ENCODE measurements at places on chromosomes 2 and 18. TPM values are rescaled to one million over a fixed set of nuclear protein-coding genes. Genes with fewer than 3 reads are reported as not detected.

DNA sequence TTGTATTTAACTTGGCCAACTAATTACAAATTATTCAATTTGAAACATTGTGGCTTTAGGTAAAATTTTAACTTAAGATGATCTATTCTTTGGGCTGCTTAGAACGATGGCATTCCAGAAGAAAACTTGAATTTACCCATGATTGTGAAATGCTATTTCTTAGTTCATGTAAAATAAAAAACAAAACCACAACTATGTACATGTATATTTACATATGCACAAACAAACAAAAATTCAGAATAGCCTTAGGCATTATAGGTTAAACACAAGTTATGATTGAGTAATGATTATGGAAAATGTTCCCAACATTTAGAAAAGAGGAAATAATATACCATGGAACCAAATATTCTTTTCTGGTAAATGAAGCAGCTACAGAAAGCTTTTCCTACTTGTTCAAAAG, 3.5 kb upstream of the SMCHD1 start:
- no peak for DNase-seq
- H3K27me3 ChIP-seq: peaks cover 1% of the 10 kb centered on the region
- H3K27ac ChIP-seq: no peak overlapping the region
- H3K4me3 ChIP-seq: no peak overlapping the region
- peaks cover 13% of the 10 kb centered on the region for H3K4me1 ChIP-seq

DNA sequence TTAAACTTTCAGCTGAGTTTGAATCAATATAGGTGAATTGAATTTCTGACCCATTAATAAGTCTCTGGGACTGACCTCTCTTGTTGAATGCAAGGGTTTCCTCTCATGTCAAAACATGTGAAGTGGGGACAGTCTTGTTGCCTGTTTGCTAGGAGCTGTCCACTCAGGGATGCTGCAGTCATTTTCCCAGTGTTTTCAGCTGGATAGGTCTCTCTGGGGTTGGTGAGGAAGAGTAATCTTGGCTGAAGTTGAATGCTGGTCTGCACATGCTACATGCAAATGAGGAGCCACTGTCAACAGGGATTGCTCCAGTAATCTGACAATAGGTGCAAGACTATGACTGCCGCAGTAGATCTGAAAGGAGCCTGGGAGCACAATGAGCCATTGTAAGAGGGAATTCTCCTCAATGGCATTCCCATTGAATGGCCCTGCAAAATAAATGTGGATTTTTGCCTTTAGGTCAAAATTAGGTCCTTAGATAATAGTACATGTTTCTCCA, 34.1 kb upstream of the IL1RL1 start:
- peak overlapping the region; percentile 50 for H3K27ac ChIP-seq
- no peak for DNase-seq
- H3K4me3 ChIP-seq: no peak overlapping the region

- no peaks in the 10 kb centered on the region for H3K36me3 ChIP-seq
- peaks cover 72% of the 10 kb centered on the region for H3K4me1 ChIP-seq
- no peak for DNase-seq
These were observed 102.4 kb upstream of the MGAT4A start for GRCh38 chr2:98833172-98833916.

- peak overlapping the region; percentile 78 for H3K27ac ChIP-seq
- peak overlapping the region; percentile 86 for H3K4me3 ChIP-seq
- DNase-seq: peak; percentile 66
These were observed 705 bp upstream of the TEX261 start for GRCh38 chr2:70995426-70995729.

ANKRD30B gene
- not detected for total RNA-seq

GRCh38 chr2:15840148-15840547, 100.2 kb upstream of the MYCN start:
- no peaks in the 10 kb centered on the region for H3K36me3 ChIP-seq
- H3K4me1 ChIP-seq: no peaks in the 10 kb centered on the region
- no peak overlapping the region for H3K27ac ChIP-seq
- no peak overlapping the region for H3K4me3 ChIP-seq

DNA sequence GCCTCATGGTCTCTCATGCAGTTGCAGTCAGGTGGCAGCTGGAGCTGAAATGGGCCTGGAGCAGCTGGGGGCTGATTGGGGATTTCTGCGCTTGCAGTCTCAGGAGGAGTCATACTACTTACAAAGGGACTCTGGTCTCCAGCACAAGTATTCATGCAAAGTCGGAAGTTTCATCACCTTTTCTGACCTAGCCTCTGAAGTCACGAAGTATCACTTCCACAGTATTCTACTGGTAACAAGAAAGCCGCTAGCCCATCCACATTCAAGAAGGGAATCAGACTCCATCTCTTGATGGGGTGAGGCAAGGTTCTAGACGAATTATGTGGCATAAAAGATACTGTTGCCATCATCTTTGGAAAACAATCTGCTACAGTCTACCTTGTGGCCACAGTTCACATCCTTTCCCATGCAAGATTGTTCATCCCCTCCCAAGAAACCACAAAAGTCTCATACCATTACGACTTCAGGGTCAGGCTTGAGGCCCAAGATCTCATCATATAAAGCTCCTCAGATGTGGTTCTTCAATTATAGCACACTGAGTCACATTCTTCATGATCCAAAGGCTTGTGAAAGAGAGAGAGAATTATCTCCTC, 95.3 kb downstream of the SMC6 start:
- no peak for DNase-seq
- H3K36me3 ChIP-seq: peaks cover 8% of the 10 kb centered on the region
- H3K27me3 ChIP-seq: no peaks in the 10 kb centered on the region
- peaks cover 19% of the 10 kb centered on the region for H3K4me1 ChIP-seq
- H3K27ac ChIP-seq: no peak overlapping the region
- H3K4me3 ChIP-seq: no peak overlapping the region

DNA sequence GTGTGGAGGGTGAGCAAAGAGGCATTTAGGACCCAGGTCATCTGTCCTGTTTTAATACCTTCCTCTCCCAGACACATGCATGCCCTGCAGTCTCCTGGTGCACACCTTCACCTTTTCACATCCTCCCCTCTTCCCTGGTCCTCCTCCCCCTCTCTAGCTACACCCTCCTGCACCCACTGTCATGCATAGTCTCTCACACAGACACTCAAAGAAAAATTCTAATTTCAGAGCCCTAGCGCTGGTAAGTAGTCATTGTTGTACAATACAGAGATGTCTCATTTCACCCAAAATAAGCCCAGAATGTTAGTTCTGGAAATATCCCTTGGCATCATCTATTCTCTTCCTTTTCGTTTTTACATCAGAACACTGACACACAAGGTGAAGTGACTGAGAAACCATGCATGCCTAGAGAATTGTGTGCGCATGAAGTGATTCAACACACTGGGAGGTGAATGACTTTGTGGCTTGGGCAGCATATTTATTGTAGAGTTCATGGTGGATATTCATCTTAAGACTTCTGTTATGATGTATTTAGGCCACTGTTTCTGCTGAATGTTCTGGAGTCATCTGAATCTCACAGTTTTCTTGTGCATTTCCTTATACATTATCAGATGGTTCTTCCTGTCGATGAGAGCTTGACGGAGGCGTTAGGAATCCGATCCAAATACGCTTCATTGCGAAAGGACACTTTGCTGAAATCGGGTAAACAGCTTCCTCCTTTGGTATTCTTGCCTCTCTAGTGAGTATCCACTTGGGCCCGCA, 69.9 kb downstream of the COA5 start:
- H3K36me3 ChIP-seq: peaks cover 75% of the 10 kb centered on the region
- H3K4me1 ChIP-seq: peaks cover 8% of the 10 kb centered on the region
- no peak overlapping the region for H3K4me3 ChIP-seq
- DNase-seq: no peak
- H3K27me3 ChIP-seq: no peaks in the 10 kb centered on the region
- peak overlapping the region; percentile 23 for H3K27ac ChIP-seq

DNA sequence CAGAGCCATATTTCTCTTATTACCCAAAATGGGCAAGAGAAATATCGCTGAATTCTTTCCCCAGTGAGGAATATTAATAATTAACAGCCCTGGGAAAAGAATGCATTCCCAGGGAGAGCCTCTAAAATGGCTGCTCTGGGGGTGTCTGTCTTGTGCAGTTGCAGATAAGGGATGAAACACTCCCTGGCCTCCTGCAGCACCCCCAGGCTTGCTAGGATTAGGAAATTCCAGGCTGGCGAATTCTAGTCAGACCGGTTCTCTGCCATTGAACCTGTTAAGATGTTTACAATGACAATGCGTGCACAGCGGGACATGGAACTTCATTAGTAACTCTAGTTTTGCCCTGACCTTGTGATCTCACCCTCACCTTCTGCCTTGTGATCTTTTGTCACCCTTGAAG, 24.5 kb downstream of the MRPL30 start:
- H3K4me3 ChIP-seq: no peak overlapping the region
- peaks cover 15% of the 10 kb centered on the region for H3K36me3 ChIP-seq
- peaks cover 3% of the 10 kb centered on the region for H3K4me1 ChIP-seq

All from activated CD4-positive, alpha-beta memory T cell treated with anti-CD3 and anti-CD28 coated beads, Interleukin-2, amount 10 ng/mL, durations not matched to agents 7 days and 5 days (primary cell).